Kidney glomerular epithelial cell (primary cell): ENCODE measurements at places on chromosomes 3 and 15.

DNA sequence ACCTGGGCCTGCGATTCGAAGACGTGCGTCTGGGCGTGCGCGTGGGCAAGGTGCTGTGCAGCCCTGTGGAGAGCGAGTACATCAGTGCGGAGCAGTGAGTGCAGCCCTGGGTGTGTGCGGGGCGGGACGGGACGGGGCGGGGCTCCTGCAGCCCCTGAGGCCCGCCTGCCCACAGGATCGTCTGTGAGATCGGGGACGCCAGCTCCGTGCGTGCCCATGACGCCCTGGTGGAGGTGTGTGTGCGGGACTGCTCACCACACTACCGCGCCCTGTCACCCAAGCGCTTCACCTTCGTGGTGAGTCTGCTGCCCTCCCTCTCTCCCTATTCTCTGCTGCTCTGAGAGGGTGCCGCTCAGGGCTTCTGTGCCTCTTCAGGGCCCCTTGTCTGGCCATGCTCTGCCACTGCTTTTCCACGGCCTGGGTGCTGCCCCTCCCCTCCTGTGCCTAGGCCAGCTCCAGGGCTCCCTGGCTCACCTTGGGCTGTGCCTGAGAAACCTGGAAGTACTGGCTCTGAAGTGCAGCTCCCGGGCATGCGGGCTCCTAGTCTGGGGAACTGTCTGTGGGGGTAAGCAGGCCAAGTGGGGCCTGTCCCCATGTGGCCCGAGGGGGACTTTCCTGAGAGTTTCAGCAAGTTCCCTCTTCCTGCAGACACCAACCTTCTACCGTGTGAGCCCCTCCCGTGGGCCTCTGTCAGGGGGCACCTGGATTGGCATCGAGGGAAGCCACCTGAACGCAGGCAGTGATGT, 31.8 kb downstream of the PLXNA1 start:
- no peak for DNase-seq

GRCh38 chr15:44738340-44738984, 2.1 kb downstream of the TRIM69 start:
- DNase-seq = peak; percentile 22

DNA sequence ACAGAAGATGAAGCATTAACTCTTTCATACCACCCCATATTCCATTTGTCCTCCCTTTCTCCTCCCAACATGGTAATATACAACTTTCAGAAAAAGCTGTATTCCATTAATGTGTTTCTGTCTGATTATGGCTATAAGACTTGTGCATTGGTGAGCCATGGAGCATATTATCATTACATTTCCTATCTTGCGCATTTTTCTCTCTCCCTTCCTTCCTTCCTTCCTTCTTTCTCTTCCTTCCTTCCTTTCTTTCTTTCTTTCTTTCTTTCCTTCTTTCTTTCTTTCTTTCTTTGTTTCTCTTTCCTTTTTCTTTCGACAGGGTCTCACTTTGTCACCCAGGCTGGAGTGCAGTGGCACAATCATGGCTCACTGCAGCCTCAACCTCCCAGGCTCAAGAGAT, 25.5 kb upstream of the PDE8A start:
- DNase-seq = no peak

DNA sequence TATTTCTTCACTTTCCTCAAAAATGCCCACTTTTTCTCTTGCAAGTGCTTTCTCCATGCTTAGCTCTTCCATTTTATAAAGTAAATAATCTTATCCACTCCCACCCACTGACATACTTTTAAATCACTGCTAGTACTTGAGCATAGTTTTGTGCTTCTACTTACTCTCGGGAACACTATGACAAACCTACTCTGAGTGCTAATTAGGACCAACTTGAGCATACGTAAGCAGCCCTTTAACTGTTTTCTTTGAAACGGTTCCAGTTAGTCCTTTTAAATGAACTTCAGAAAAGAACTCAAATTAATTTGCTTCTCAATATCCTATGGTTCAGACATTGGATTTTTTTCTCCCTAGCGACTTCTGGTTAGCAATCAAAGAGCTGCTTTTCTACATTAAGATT, 280.0 kb upstream of the SOX2 start:
- no peak for DNase-seq

DNA sequence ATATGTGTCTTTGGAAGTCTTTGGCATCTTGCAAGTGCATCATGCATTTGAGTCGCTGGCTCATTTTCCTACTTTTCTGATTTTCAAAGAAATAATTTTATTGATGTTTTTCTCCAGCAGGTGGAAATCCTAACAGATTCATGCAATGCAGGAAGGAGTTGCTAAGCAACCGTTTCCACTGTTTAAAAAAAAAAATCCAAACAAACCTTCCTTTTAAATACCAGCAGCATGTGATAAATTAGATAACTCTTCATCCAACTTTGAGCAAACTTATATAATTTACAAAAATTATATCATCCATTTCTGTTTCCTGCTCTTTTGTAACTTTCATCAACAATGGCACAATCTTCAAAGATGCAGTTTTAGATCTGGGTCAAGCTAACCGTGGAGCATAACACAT, 364.1 kb downstream of the MFSD1 start:
- DNase-seq = no peak
